ENCODE measurements at places on chromosomes 6 and 20.

- no peak for DNase-seq
Measured at GRCh38 chr6:48619771-48620170, 508.8 kb upstream of the PTCHD4 start.

DNA sequence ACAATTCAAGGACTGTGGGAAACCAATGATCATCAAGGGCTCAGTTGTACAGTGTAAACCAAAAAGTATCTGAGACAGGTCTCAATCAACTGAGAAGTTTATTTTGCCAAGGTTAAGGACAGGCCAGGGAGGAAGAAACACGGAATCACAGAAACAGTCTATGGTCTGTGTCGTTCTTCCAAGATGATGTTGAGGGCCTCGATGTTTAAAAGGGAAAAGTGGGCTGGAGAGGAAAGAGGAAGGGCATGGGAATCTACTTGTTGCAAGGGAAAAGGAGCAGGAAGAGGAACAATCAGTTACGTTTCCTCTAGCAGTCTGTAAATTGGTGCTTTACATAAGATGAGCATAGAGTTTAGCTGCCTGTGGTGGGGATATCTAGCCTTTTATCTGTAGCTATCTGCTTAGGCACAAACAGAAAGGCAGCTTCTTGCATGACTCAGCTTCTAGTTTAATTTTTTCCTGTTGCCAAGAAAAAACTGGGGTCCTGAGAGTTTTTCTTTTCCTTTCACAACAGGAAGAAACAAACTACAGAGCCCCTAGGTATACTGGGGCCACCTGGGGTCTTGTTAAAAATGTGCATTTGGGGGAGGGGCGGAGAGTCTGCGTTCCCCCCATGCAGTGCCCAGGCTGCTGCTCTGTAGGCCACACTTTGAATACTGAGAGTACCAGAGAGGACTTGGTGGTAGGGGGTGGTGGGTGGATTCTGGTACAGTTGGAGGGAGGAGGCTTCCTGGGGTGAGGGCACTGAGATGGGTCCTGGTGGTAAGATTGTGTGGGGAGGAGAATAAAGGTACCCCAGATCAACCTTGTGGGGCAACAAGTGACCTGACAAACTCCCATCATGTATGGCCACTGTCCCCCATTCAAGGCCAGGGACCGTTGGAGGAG, 35.3 kb upstream of the EZR start:
- DNase-seq, result peak; percentile 26

- DNase-seq, result no peak
Measured at GRCh38 chr20:46243707-46244628, 64.3 kb downstream of the CDH22 start.

DNA sequence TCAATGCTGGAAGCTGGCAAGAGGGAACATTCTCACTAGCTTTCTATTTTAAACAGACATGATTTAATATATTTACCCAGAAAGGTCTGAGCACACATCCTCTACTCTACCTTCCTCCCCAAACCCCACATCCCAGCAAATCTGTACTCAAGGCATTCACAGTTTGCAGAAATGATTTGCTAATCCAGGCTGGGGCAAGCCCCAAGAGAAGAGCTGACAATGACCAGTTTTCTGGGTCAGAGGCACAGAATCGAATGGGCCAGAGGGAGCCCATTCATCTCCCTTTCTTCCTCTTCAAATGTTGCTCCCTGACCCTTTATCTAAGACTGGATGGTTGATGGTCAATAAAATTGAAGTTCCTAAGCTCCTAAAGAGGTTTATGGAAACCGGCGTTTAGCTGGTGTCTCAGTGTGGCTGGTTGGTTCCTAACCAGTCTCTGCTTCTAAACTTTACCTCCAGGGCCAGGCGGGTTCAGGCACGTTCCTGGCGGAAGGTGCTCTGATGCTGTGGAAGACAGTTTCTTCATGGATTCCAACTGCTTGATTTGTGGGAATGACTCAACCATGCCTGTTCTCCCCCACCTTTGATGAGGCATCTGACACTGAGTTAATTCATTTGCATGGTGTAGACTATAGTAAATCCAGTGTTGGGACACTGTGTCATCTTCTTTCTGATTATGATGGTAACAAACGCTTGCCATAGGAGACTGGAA, 96.4 kb upstream of the IYD start:
- no peak for DNase-seq

- DNase-seq, result no peak
Measured at GRCh38 chr6:128509709-128510108, 10.7 kb downstream of the PTPRK start.

GRCh38 chr6:68192988-68193387, 442.1 kb upstream of the ADGRB3 start:
- no peak for DNase-seq

GRCh38 chr6:43951063-43951755, 176.0 kb downstream of the MRPL14 start:
- DNase-seq, result no peak

Measured in activated naive CD4-positive, alpha-beta T cell treated with Interleukin-2 at 50 U/mL for 16 hours (primary cell).